Spleen (tissue), 13 donors: ENCODE measurements at places on chromosomes 5 and 9.

DNA sequence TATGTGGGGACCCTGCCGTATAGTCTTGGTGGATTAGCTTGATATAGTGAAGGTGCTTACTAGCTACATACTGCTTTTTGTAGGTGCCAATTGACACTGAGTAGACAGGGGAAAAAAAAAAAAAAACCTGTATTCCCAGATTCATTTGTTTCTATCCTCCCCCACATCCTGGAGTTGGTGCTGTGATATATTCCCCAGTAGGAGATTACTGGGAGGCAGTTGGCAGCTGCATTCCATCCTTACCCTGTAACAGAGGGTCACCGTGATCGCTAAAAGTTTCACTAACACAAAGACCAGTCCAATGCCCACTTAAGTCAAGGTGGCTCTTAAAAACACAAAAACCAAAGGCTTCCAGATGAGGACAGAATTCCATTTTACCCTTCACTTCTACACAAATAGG is 27.4 kb upstream of the TOMM5 start:
- no peak for DNase-seq

GRCh38 chr5:66408576-66408975 is 187.6 kb upstream of the MAST4 start:
- no peak for DNase-seq

DNA sequence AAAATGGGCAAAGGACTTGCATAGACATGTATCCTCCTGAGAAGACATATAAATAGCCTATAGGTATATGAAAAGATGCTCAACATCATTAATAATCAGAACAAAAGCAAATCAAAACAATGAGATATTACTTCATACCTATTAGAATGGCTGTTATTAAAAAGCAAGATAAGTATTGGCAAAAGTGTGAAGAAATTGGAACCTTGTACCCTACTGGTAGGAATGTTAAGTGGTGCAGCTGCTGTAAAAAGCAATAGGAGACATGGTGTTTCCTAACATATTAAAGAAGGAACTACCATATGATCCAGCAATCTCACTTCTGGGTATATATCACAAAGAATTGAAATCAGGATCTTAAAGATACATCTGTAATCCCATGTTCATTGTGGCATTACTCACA is 69.8 kb upstream of the PRR16 start:
- DNase-seq, result no peak

DNA sequence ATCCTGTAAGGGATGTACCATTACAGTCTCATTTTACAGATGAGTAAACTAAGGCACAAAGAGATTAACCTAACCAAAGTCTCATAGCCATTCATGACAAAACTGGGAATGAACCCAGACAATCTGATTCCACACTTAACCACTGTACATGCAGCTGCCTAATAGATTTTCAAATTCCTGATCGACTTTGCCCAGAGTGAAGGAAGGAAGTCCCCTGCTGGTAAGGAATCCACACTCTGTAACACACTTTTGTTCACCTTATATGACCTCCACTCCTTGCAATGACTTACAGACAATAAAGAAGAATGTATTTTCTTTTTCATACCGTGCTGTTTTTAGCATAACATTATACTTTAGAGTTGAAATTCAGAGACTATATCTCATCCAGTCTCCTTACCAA is 31.3 kb upstream of the PLPP6 start:
- no peak for DNase-seq

DNA sequence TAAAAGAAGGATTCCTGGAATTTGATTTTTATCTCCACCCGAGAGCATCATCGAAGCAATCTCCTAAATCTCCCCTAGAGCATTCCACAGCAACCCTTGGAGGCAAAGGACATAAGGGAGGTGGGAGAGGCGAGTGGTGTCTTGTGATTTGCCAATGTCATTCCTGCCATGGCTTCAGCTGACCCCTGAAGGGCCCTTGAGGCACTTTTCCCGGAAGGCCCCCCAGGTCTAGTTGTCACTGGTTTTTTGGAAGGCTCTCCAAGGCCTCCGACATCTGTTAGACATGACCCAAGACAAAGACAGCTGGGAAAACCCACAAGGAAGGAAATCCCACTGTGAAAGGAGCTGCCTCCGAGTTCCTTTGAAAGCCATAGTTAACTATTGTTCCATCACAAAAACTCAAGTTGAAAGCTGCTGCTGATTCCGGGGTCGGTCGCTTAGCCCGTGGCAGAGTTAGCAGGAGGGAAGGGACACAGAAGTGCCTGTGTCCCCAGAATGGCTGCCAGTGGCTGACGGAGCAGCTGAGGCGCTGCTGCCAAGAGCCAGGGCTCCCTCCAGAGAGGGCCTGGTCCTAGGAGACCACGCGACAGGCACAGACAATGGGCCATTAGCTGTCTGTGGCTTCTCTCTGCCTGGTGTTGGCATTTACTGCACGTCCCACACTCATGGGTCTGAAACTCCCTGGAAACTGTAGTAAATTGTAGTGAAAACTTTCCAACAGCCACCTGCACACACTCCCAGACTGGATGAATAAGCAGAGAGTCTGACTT is 24.4 kb upstream of the TRIO start:
- DNase-seq, result no peak

- DNase-seq, result no peak
Measured at GRCh38 chr5:32707418-32707997, 3.6 kb upstream of the NPR3 start.

GRCh38 chr5:160547061-160547460 is 125.4 kb downstream of the PTTG1 start:
- no peak for DNase-seq

GRCh38 chr9:113992276-113992951 is 85.7 kb downstream of the AMBP start:
- peak; percentile 86 for DNase-seq

DNA sequence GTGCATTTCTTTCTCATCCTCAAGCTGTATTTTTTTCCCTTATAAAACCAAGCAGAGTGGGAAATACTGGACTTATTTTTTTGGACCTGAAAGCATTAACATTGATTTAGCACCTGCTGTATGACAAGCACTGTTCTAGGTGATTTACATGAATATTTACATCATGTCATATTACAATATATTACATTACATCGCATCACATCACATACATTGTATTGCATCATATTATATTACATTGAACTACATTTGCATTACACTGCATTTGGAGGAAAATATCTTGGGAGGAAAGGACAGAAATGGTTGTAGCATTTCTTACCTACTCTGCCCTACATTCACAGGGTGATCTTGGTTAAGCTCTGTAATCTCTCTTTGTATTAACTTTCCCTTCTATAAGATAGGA is 11.2 kb upstream of the PDCD1LG2 start:
- DNase-seq, result no peak

DNA sequence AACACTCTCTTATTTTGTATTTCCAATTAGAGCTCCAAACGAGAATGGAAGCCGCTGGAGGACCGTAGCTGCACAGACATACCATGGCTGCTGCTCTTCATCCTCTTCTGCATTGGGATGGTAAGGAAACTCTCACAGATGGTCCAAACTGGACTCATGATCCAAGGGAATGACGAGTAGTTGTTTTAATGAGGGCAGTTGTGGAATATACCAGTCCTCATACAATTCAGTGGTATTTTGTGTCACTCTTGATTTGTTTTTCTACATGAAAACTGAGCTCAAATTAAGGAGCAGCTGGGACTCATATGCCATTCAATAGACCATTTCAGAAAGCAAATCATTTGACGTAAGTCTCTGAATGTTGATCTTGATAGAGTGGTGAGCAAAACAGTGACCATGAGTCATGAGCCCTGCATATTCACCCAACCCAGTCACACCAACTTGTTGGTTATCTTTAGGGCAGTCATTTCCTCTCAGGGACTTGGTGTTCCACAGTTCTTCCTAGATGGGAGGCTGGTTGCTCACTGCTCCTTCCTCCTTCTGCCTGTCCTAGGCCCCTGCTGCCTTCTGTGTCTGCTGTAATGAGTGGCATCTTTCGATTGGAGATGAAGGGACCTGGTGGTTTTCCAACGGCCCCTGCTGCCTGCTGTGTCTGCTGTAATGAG is 54.9 kb downstream of the SLC44A1 start:
- no peak for DNase-seq

- DNase-seq, result no peak
Measured at GRCh38 chr9:20379804-20380225, 242.5 kb downstream of the MLLT3 start.

DNA sequence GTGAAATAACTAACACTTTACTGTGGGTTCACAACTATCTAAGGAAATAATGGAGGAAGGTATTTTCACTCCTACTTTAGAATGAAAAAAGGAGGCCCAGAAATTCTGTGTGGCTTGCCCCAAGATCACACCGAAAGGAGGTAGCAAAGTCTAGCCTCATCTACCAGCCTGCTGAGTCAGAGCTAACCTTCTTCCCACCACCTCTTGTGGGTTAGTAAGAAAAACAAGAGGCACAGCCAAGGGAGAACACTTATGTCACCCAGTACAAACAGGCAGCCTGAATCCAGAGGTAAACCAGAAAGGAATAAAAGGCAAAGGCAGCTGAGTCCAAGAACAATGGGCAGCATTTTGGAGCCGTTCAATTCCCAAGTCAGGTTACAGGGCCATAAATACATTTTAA is 91.9 kb upstream of the RASEF start:
- DNase-seq, result no peak

DNA sequence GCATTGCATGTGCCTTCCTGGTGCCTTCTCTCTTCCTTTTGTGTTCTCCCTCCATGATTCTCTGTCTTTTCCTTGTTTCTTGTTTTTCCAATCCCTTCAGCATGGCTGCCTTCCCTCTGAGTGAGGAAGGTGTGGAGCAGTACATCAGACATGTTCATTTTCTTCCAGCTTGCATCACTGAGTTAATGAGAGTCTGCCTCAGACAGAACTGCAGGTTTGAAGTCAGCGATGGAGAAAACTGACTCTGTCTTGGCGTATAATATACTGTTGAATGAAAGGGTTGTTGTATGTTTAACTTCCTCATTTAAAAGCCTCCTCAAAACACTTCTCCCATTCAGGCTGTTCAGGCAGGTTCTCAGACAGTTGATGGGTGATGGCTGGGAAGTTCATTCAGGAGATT is 129.3 kb downstream of the KDM4C start:
- DNase-seq, result no peak

DNA sequence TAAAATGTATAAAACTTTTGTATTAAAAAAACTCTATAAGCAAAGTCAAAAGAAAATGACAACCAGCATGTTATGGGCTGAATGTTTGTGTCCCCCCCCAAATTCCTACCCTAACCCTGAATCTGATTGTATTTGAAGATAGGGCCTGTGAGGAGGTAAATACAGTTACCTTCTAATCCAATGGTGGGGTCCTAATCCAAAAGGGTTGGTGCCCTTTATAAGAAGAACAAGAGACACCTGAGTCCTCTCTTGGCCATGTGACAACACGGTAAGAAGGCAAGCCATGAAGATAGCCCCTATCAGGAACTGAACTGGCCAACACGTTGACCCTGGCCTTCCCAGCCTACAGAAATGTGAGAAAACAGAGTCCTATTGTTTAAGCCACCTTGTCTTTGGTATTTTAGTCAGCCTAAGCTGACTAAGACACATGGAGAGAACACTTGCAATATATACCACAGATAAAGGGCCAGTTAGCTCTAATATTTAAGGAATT is 49.7 kb upstream of the AKNA start:
- peak; percentile 2 for DNase-seq

DNA sequence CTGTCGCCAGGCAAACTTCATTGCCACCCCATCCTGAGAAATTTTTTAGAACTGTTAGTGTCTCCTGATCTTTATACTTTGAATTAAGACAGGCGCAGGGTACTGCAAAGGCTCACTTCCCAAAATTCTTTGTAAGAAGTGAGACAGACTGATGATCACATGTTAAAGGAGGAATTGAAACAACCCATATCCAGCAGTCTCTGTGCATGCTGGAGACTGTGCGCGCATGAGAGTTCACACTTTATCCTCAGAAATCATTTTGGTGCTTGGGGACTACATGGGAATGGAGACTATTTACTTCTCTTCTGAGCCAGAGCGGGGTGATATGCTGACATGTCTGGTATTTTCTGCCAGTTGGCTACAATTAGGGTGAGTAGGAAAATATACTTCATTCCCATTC is 91.2 kb downstream of the ZNF474 start:
- no peak for DNase-seq

DNA sequence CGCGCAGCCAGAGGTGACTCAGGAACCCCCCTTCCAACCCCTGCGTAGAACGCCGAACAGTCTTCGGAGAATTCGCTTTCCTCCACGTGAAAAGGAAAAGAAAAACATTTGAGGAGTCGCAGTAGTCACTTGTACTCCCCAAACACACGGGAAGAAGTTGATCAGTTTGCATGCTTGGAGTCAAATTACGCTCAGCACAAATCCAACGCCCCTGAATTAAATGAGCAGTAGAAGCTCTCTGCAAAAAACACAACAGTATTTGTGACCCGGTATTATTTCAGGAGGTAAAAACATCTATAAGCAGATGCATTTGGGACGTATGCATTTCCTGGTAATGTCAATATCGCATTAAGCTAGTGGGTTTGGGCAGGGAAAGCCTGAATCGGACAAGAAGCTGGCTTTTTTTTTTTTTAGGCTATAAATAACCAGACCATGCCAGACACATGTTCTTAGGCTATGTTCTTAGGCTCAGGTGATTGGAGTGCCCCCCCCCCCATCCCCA is 854 bp upstream of the ARL15 start:
- no peak for DNase-seq
